ENCODE measurements at places on chromosomes 12 and 14.

GRCh38 chr12:87120440-87120839 lies 864.2 kb upstream of the MGAT4C start:
- no peak for DNase-seq

GRCh38 chr12:89514751-89515150 lies 9.8 kb downstream of the GALNT4 start:
- no peak for DNase-seq

DNA sequence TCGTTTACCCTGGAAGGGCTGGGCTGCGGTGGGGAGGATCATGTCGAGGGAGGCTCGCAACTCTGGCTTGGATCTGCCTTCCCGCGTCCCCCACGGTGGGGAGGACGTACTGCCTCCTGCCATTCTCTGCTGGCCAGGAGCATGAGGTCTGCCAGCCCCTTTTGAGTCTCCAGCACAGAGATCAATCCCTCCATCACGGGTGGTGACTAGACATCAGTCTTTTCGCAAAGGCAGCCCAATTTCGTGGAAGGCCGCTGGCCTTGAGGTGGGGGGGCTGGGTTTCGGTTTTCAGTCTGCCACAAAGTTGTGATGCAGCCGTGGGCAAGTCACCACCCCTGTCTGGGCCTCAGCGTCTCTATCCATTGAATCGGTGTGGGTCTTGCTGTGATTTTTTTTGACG lies 62.2 kb downstream of the PRMT8 start:
- no peak for DNase-seq

DNA sequence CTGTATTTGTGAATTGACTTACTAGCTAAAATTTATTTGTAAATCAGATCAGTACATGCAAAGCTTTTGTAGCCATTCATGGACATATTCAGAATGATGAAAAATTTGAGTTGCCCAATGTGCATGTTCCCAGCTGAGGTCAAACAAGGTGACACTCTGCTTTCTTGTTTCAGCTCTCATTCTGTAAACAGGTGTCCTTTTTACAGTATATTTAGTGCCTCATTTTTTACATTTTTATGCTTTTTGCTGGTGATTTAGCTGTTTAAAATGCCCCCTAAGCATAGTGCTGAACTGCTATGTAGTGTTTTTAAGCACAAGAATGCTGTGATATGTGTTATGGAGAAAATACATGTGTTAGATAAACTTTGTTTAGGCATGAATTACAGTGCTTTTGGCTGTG lies 76.3 kb downstream of the MIA2 start:
- DNase-seq, result no peak
